ENCODE measurements at places on chromosomes 3 and 15. TPM values are rescaled to one million over a fixed set of nuclear protein-coding genes. Genes with fewer than 3 reads are reported as not detected.

ROPN1 gene
- not detected for polyA plus RNA-seq

APOD gene
- polyA plus RNA-seq: not detected

PRSS50 gene
- polyA plus RNA-seq: not detected

CACNA2D2 gene
- 7.8 TPM for polyA plus RNA-seq

KPNA4 gene
- 23.1 TPM for polyA plus RNA-seq

CEP19 gene
- polyA plus RNA-seq: 43.1 TPM

RAD51 gene
- polyA plus RNA-seq: not detected

P2RY1 gene
- polyA plus RNA-seq: 3.0 TPM

C15orf40 gene
- polyA plus RNA-seq: 23.4 TPM

CHD2 gene
- polyA plus RNA-seq: 101 TPM

MCTP2 gene
- polyA plus RNA-seq: not detected

Measured in neural cell (in vitro differentiated cells).